Activated T-cell treated with anti-CD3 and anti-CD28 coated beads, Interleukin-2, amount 50 U/mL, for 48 hours (primary cell): ENCODE measurements at places on chromosomes 4 and X.

DNA sequence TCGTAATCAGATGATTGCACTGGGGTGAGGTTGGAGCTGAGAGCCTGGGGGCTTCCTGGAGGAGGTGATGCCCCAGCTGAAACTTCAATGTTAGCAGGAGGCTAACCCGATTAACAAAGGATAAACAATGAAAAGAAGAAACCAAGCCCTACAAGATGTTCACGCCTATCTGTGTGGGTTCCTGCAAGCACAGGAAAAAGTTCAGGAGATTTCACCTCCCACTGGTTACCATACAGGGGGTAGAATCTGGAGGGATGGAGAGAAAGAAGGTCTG is 27.5 kb downstream of the JAKMIP1 start:
- no peak for DNase-seq

DNA sequence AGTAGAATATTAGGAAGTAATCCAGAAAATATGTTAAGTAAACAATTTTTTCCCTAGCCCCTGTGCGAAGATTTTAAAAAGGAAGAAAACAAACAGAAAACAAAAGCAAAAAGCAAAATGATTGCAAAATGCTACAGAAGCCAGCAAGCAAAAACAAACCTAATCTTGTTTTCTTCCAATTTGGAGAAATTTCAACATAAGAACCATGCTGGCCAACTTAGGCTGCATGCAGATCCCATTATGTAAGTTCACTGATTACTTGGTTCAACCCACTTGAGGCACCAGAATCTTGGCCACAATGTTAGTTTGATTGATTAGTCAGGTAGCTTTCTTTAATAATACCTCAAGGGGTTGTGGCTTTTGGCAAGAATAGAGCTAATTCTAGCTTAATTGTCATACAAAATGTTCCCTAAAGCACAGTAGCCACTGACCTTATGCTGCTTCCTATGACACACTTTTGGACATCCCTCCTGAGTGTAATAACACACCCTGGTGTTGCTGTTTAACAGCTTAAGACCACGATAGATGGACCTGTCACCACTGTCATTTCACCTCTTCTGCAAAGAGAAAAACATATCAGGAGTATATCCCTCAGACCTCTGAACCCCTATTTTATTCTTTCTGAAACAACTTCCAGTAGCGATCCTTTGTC is 2342.1 kb downstream of the PCDH7 start:
- DNase-seq: no peak

DNA sequence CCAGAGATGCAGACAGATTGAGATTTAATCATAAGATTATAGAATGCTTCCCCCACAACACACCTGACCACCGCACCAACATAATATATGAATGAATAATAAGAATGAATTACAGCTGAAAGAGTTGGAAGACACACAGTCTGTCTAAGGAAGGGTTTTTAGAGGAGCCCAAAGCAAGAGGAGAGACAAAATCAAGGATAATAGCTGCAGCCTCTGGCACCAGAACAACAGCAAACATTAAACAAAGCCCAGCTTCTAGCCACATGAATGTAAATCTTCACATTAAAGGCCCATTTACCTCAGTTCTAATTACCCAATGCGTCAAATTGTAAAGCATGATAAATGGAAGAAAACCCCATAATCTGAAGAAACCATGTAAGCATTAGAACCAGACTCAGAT is 133.9 kb downstream of the SPCS3 start:
- no peak for DNase-seq

DNA sequence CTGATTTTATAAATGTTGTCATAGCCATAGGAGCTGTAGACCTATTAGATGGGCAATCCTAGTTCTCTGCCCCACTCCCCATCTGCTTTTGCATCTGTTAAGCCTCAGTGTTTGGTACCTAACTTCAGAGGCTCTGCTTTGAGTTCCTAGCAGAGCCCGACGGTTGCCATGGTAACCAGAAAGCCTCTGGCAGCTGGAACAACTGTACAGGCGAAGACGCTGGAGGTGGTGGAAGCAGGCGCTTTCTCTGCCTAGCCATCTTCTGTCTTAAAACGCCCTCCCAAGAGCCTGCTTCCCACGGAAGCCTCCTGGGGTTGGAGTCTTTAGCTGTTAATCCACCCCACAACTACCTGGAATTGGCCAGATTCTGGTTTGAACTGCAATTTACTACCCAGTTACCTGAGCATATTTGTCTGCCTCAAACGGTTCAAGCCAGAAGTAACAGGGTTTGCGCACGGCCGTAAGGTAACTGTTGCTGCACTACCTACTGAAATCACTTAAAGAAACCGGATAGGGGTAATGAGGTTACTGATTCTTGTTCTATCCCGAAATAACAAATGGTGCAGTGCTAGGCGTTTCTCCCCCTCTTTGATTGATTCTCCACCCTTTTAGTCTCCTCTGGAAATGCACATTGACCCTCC is 1.0 kb upstream of the GABRG1 start:
- DNase-seq: no peak

DNA sequence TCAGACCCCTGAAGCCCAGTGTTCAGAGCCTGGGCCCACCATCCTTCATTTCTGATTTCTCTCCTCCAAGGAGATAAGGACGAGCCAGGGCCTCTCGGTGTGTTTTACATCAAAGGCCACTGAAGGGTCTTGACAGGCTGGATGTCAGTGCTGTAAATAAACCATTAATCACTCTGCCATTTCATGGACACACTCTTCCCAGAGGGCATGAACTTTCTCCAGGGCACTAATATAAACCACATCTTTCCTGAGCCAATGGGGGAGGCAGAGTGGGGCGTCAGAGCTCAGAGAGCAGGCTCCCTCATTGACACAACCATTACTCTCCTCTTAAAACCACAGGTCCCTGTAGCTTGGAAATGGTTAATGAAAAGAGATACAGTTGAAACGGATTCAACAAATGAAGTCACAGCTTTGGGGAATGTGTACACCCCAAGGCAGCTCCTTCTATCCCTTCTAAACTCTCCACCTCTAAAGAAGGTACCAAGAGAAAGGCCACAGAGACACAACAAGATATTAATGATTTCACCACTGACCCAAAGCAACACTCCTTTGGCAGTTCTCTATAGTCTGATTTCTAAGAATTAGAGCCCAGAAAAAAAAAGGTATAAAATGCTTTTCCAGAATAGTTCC is 200.6 kb downstream of the CHIC2 start:
- no peak for DNase-seq

GRCh38 chr4:188417181-188417580 is 277.9 kb downstream of the TRIML1 start:
- DNase-seq: no peak

DNA sequence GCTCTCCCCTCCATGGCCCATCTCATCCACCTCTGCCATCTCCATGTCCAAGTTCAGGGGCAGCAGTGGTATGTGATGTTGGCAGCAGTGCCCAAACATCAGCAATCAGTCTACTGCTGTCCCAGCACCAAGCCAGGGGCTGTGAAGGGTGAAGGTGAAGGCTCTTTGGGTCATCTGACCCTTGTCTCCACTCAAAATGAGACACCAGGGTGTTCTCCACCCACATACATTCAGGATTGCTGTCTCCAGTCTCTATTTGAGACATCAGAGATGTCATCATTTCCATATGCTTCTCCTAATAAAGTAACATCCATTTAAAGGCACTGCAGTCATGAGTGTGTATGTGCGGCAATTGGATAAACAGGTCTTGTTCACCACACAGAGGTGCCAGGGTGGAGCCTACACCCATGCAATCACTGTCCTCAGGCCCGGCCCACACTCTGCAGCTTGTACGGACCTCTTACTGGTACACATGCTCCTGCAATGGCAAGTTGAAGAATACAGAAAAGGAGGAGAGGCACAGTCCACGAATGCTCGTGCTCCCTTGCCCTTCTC is 22.2 kb downstream of the MAML3 start:
- peak; percentile 35 for DNase-seq

- no peak for DNase-seq
Measured at GRCh38 chr4:96526625-96527024, 686.7 kb downstream of the PDHA2 start.

DNA sequence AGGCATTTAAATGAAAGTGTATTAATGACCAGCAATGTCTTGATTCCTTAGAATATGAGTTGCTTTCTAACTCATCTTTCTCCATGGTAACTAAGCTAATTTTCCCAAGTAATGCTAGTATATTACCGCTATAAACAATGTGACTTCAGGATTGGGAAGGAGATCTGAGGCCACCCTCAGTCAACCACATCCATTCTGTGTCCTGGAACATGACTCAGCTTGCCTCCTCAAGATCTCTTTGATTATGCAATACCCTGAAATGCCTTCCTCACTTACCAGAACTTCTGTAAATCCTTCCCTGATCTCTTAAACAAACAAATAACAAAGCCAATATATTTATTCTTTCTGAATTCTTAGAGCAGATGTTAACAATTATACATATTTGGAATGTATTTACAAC is 1495.5 kb downstream of the PCDH18 start:
- no peak for DNase-seq

GRCh38 chrX:56978172-56978571 is 17.2 kb downstream of the SPIN3 start:
- DNase-seq: peak; percentile 49

GRCh38 chr4:10079912-10080588 is 36.5 kb downstream of the WDR1 start:
- peak; percentile 5 for DNase-seq

DNA sequence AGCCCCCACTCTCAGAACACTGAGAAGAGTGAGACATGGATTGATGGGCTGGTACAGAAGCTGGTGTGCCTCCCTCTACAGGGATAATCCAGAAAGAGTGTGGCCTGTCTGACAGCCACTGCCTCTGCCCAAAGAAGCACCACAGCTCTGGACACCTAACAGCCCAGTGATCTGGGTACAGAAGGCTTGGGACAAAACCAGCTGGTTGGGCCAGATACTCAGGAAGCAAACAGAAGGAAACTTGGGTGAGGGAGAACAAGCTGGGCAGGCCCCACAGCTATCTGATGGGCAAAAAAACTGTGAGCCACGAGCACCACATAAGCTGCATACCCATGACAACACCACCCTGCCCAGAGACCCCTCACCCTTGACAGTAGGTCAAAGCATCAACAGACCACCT is 46.9 kb downstream of the TMPRSS11F start:
- no peak for DNase-seq

GRCh38 chr4:181595716-181596115 is 647.5 kb upstream of the TENM3 start:
- DNase-seq: no peak

GRCh38 chrX:141742666-141743065 is 44.1 kb upstream of the SPANXD start:
- DNase-seq: no peak

DNA sequence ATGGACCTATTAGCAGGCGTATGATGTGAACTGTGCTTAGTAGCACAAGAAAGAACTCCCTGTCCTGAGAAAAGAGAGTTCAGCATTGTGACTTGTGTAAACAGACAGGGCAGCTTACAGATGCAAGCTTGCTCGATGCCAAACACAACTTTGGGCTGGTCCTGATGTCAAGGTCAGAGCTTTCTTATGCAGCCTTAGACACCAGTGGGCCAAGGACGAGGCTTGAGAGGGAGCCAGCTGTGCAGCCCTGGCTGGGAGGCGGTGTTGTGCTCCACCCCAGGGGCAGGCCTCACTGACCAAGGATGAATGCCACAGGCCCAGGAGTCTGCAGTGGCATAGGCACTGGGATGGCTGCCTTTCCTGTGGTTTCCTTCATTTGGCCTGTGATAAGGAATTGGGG is 35.4 kb downstream of the JADE1 start:
- DNase-seq: no peak

DNA sequence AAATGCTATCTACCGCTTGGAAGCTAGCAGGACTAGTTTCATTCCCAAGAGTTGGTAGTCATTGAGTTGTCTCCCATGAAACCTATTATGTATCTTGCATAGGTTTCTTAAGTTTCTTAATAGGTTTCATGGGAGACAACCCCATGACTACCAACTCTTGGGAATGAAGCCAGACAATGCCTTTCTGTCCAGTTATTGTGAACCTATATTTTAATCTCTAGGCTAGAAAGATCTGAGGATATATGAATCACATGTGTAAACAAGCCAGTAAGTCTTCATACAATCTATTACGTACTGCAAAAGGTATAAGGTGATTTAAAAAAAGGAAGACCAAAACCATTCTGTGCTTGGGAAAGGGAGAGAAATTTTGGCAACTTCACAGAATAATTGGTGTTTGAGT is 162.6 kb downstream of the INPP4B start:
- DNase-seq: no peak

GRCh38 chr4:55037728-55038127 is 87.7 kb downstream of the KDR start:
- no peak for DNase-seq

DNA sequence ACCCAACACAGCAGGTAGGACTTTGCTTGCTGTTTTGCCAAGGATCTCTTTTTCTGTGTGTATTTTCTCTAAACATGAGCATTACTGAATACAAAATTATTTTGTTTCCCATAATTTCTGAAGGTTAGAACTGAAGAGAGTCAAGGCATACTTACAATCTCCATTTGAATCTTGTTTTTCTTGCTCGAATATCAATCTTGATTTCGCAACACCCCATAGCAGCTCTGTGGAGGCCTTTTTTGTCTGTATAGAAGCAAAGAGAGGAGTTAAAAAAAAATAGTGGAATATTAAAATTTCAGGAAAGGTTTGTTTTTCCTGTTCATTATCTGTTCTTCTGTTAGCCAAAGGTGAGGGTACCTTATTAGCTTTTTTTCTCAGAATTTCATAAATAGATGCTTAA is 92.9 kb downstream of the TNIP2 start:
- DNase-seq: no peak

GRCh38 chr4:176709417-176709816 is 83.3 kb downstream of the VEGFC start:
- DNase-seq: no peak

- DNase-seq: no peak
Measured at GRCh38 chr4:135120195-135120594, 918.6 kb upstream of the PABPC4L start.

GRCh38 chrX:100874325-100874724 is at the start of gene NOX1:
Gene NOX1 (minus strand): TSS chrX:100874359. CDS start chrX:100874139, 220 bp downstream.
- no peak for DNase-seq

DNA sequence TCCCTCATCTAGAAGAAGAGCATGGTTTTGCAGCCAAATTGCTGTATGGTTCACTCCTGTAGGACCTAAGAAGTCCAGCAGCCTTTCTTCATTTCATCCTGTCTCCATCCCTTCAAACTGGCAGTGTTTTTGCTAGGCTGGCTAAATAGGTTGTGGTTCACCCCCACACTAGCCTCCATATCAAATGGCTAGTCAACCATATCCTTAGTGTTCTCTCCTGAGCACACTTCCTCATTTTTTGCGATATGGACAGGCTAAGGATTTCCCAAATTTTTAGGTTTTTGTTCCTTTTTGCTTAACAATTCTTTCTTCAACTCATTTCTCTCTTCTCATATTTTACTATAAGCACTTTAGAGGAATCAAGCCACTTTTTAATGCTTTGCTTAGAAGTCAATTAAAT is 98.8 kb upstream of the NOCT start:
- no peak for DNase-seq

- DNase-seq: no peak
Measured at GRCh38 chrX:54230435-54231148, 47.5 kb upstream of the FAM120C start.

GRCh38 chr4:163017135-163017534 is 149.6 kb downstream of the NAF1 start:
- no peak for DNase-seq

GRCh38 chr4:40289366-40290188 is 45.6 kb upstream of the CHRNA9 start:
- DNase-seq: no peak
